Activated T-cell treated with anti-CD3 and anti-CD28 coated beads, Interleukin-2, amount 50 U/mL, for 48 hours (primary cell): ENCODE measurements at places on chromosomes 5 and 9.
A peak's percentile ranks its signal among the peaks of the same experiment; 100 is the strongest.

DNA sequence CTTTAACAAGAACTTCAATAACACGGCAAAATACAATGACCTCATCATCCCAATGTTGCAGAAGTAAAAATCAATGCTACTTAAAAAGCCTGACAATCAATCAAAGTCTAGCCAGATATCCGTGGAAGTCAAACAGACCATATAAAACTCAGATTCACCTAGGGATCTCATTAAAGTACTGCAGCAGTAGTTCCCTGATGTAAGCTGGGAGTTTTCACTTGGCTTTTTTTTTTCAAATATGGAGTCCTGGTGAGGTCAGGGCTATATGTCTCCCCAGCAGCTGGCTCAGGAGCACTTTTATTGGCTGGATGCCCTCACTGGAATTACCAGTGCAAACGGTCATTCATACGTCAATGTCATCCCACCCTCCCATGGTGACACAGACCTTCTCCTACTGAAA, 220.6 kb upstream of the SLC30A5 start:
- DNase-seq = no peak

GRCh38 chr5:60820593-60821487, 23.2 kb downstream of the ELOVL7 start:
- DNase-seq = no peak

GRCh38 chr5:23089286-23089685, 236.1 kb upstream of the CDH12 start:
- no peak for DNase-seq

- DNase-seq = peak; percentile 59
These were observed 858 bp downstream of the NCS1 start for GRCh38 chr9:130172858-130173665.

DNA sequence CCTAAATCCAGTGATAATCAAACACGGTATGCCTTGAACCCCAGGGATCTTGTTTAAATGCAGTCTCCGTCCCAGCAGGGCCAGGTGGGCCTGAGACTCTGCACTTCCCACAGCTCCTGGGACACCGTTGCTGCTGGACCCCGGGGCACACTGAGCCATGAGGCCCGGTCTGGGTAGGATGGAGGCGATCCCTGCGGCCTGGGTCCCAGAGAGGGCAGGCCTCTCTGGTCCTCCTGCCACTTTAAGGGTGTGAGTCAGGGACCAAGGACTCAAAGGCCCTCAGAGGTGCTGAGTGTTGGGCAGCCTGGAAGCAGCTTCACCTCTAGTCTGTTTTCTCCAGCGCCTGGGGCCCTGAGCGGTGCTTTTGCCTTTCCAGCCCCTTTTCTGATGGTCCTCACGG, 34.1 kb upstream of the SLC9A3 start:
- no peak for DNase-seq

- no peak for DNase-seq
These were observed 9.4 kb upstream of the FRMPD1 start for GRCh38 chr9:37641331-37641730.

DNA sequence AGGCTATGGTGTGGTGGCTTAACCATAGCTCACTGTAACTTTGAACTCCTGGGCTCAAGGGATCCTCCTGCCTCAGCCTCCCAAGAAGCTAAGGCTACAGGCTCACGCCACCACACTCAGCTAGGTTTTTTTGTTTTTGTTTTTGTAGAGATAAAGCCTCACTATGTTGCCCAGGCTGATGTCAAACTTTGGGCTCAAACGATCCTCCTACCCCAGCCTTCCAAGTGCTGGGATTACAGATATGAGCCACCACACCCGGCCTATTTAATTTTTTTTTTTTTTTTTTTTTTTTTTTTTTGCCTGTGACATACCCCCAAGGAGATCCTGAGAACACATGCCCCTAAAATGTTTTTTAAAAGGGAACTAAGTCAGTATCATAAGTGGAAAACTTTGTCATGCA, 10.4 kb downstream of the FUBP3 start:
- DNase-seq = no peak
